ENCODE measurements at places on chromosomes 13 and 19.

GRCh38 chr19:49558591-49558990 is 21.8 kb downstream of the NOSIP start:
- no peak for DNase-seq

DNA sequence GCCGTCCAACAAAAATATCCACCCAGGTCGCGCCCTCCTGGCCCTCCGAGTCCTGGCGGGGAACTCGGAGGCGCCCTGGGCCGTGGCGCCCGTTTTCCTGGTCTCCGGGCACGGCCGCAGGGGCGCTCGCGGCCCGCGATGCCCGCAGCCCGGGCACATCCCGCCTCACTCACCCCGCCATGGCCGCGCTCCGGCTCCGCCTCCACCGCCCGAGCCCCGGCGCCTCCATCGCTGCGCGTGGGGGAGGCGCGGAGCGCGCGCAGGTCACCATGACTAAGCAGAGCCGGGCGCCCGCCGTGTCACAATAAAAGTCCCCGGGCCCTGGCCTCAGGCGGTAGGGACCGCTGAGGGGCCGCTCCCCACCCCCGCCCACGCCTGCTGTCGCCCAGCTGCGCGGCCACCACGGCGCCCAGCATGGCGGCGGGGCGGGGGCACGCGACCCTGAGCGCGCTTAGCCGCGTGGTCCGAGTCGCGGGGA is 593 bp downstream of the KEAP1 start:
- DNase-seq: peak; percentile 76

DNA sequence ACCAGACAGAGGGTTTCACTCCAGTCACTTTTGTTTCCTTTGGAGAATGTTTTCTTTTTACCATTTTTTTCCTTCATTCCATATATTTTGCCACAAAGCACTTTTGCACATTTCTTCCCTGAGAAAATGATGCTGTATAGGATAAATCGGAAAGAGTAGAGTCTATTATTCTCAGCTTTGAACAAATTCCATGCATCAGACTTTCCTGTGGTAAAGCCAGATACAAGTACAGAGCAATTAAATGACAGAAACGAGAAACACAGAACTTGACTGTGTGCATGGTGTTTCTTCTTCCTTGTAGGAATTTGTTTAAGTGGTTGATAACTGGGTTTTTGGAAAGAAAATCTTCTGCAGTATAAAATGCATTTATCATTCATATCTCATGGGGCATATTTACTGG is 107.4 kb upstream of the CSNK1A1L start:
- no peak for DNase-seq

GRCh38 chr13:51317262-51317661 is 22.2 kb upstream of the SERPINE3 start:
- no peak for DNase-seq

GRCh38 chr19:4266253-4267000 is 12.6 kb upstream of the SHD start:
- no peak for DNase-seq

GRCh38 chr13:95588721-95589120 is 36.2 kb downstream of the CLDN10 start:
- no peak for DNase-seq

- no peak for DNase-seq
Observed at GRCh38 chr13:58617880-58618665, 986.5 kb downstream of the PCDH17 start.

- no peak for DNase-seq
Observed at GRCh38 chr13:113304121-113304520, 7.1 kb downstream of the LAMP1 start.

GRCh38 chr13:81048026-81048461 is 707.1 kb upstream of the SPRY2 start:
- DNase-seq: no peak

DNA sequence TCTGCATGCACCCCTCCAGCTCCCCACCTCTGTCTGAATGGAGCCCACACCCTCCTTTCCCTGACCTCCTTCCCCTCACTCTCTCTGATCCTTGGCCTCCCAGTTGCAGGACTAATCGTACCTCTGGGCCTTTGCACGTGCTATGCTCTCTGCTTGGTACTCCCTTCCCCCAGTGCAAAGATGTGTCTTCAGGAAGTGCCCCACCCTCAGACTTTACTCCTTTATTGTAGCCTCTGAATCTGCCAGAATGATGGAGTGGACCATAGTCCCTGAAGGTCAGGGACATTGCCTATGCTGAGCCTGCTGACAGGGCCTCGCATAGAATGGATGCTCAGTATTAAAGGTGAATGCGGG is 1.3 kb upstream of the JUND start:
- no peak for DNase-seq

DNA sequence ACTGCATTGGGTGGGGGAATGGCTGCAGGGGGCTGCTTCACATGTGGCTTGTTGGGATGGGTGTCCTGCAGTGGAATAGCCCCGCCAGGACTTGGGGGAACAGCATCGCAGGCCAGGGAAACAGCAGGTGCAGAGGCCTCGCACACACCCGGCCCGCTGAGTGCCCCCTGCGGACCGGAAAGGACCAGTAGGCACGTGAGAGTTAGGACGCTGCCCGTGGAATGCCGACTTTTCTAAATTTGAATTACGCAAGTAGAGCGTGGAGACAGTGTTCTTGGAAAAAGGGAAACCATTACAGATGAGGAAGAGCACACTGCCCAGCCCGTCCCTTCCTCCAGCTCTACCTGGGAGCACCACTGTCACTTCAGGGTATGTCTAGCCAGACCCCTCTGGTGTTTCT is 11.5 kb downstream of the DNM2 start:
- no peak for DNase-seq

DNA sequence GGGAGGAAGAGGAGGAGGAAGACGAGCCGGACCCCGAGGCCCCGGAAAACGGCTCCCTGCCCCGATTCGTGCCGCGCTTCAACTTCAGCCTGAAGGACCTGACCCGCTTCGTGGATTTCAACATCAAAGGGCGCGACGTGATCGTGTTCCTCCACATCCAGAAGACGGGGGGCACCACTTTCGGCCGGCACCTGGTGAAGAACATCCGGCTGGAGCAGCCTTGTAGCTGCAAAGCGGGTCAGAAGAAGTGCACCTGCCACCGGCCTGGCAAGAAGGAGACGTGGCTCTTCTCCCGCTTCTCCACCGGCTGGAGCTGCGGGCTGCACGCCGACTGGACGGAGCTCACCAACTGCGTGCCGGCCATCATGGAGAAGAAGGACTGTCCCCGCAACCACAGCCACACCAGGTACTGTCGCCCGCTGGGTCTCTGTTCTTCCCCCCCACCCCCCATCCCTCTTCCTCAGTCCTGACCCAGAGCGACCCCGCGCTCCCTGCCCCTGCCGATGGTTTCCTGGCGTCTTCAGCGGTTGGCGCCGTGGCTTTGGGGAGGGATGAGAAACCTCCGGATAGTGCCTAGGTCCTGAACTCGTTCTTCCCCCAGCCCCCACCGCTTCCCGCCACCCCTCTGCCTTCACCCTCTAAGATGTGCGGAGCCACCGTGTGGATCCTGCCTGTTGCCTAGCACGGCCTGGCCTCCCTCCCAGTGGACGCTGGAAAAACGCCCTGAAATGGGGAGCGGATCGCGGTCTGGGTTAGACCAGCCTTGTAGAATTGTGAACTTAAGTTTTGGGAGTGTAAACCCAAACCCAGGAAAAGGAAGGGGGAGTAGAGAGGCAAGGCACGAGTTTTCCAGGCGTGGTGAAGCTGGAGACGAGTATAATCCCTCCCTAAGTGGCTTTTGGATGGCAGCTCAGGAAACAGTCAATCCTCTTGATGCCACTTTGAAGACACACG is 1.5 kb downstream of the HS6ST3 start:
- no peak for DNase-seq

DNA sequence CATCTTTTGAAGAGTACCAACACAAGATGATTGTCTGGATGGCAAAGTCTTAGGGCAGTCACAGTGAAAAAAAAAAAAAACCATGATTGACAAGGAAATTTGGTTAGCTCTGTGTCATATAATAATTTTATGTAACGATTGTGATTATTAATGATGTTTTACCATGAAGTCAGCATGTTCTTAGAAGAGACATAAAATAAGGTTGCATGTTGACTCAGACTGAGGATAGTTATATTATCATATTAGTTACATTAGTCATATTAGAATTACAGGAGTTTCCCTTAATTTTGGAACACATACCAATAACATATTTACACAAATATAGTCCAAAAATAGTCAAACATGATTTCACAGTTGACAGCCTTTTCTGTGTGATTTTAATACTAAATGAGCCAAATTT is 5.7 kb downstream of the ZNF431 start:
- no peak for DNase-seq

DNA sequence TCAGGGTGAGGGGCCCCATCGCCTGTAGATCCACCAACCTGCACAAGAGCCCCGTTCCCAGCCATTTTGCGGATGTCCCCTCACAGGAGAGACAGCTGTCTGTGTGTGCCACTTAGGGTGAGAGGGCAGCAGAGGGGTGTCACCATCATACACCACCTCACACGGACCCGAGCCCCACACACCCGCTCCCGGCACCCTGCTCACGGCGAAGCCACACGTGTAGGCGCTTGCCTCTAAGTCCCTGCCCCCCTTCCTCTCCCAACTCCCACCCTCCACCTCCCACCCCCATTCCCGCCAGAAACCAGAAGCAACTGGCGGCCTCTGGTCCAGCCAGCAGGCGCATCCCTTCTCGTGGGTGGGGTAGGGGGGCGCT is 4.0 kb upstream of the DPF1 start:
- no peak for DNase-seq

DNA sequence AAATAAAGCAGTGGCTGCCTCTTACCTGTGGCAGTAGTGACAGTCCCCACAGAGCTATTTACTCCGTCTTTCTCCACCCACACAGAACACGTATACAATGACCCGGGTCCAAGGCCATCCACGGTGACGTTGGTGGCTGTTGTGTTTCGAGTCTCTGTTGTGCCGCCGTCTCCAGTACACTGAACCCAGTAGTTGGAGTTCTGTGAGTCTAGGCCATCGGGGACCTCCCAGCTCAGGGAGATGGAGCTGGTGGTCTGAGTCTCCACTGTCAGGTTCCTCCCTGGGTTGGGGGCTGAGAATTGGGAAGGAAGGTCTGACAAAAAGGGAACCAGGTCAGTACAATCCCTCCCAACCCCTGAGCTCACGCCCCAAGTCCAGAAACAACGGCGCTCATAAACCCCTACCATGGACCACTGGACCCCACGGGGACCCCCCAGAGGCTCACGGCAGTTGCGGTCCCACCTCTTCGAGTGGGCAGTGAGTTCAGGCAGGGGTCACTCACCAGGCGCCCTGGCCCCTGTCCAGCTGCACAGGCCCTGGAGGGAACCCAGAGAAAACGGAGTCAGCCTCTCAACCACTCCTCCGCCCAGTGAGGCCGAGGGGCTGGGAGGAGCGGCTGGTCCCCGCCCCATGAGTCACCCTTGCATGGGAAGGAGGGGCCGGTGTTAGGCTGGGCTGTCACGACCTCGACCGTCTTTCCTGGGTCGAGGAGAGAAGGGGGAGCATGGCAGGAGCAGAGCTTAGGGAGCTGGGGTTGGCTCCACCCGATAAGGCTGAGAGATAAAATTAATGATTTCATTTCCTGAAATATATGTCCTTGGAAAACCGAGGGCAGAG is 2.4 kb downstream of the PTPRH start:
- DNase-seq: peak; percentile 34

- DNase-seq: peak; percentile 17
Observed at GRCh38 chr19:53908106-53908934, 758 bp upstream of the CACNG7 start.

GRCh38 chr19:55070466-55071128 is 5.1 kb upstream of the EPS8L1 start:
- DNase-seq: no peak

GRCh38 chr13:50125304-50125553 is 110.0 kb downstream of the KCNRG start:
- DNase-seq: no peak

- DNase-seq: no peak
Observed at GRCh38 chr13:47832458-47832972, 168.6 kb downstream of the SUCLA2 start.

- DNase-seq: no peak
Observed at GRCh38 chr13:81326913-81327312, 986.0 kb upstream of the SPRY2 start.

DNA sequence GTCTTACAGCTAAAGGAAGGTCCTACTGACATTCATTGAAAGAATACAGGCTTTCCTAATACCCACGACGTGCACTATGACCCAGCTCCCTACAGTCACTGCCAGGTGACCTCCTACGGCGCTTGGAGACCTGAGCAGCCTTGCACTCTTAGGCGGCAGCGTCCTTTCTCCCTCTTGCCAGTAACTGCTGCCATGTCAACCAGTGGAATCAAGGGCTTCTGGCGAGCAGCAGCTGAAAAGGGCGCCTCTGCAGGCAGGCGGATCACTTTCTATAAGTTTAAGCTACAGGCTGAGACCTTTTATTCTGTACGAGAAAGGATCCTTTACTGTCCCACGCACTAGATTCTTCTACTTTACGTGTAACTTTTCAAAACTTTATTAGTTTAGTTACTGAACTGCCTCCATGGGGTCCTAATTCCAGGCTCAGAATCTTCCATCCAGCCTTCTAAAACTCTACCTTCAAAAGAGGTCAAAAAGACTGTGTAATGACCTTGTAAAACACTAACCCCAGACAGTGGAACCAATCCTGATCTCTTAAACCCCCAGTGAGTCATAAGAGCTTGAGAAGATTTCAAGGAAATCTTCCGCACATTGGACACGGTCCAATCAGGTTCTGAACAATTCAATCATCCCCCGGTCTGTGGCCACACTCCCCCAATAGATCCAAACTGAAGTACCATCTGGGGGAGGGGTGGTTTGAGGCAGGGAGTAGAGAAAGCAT is 1.9 kb downstream of the KCTD12 start:
- DNase-seq: no peak

DNA sequence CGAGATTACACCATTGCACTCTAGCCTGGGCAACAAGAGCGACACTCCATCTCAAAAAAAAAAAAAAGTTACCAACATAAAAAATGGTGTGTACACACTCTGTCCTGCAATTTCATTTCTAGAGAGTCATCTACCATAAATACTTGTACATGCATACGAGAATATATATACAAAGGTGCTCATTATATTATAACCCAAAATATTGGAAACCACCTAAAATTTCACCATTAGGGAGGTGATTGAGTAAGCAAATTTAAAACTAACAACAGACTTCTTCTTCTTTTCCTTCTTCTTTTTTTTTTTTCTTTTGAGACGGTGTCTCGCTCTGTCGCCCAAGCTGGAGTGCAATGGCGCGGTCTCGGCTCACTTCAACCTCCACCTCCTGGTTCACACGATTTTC is 7.4 kb upstream of the C5AR1 start:
- no peak for DNase-seq
